ENCODE measurements at places on chromosomes 3 and 15.

DNA sequence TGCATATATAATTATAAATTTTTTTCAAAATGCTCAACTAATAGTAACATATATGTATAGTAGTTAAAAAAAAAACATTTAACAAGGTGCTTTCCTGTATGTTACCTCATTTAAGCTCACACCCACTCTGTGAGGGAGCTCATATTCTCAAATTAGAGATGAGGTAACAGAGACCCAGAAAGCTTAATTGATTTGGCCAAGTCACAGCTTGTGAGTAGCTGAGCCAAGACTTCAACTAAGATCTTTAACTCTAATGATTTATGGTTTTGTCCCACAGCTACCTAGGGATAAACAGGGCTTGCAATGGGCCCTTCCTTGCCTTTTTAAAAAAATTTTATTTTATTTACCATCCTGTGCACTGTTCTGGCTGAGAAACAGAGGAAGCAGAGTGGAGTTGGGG, 230.0 kb upstream of the GOLIM4 start:
- no peak for DNase-seq

DNA sequence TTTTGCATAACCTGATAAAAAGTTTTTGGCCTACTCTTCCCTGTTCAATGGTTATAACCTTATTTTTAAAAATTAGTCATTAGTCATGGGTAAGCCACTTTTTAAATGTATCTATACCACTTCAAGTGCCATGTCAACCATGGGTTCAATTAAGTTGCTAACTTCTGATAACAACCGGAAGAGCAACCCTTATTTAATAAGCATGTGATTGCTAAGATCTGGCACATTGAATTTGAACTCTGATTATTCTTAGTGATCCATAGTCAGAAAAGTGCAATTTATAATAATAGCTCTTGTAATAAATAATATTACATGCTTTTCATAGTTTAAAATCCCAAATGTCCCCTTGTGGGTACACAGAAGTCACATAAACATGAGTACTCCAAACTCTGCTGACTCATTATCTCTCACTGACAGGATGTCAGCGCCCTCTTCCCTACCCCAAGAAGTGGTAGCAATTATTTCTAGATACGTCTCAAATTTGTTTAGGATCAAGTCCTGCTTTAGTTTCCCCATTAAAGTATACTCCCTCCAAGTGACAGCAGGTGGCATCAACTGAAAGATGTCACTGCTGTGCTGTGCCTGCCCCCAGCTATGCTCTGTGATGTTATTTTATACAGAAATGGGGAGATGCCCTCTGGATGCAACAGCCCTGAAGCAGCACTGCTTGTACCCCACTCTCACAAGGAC, 18.6 kb downstream of the SAMD7 start:
- DNase-seq = no peak

GRCh38 chr3:171113716-171114115, 87.2 kb upstream of the SLC2A2 start:
- DNase-seq = no peak

GRCh38 chr3:176328666-176329065, 868.6 kb downstream of the TBL1XR1 start:
- DNase-seq = no peak

GRCh38 chr3:21744793-21745192, 6.2 kb downstream of the ZNF385D start:
- DNase-seq = no peak

DNA sequence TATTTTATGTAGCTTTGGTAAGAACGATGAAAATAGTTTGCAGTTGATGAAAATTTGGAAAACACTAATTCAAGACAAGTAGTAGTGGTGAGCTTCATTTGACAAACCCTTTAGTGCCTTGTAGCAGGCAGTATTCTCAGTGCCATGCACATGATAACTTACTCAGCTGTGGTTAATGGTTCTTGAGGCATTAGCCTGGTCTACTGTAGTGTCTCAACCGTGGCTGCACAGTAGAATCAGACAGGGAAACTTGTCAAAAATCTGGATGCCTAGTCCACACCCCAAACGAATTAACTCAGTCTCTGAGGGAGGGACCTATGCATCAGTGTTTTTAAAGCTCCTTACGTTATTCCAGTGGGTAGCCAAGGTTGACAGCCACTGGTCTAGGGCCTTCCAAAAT, 45.4 kb downstream of the PSMD6 start:
- no peak for DNase-seq

Measured in mesothelial cell of epicardium (in vitro differentiated cells).